SIG-M5 (cell line): ENCODE measurements at places on chromosomes 7 and 10.

DNA sequence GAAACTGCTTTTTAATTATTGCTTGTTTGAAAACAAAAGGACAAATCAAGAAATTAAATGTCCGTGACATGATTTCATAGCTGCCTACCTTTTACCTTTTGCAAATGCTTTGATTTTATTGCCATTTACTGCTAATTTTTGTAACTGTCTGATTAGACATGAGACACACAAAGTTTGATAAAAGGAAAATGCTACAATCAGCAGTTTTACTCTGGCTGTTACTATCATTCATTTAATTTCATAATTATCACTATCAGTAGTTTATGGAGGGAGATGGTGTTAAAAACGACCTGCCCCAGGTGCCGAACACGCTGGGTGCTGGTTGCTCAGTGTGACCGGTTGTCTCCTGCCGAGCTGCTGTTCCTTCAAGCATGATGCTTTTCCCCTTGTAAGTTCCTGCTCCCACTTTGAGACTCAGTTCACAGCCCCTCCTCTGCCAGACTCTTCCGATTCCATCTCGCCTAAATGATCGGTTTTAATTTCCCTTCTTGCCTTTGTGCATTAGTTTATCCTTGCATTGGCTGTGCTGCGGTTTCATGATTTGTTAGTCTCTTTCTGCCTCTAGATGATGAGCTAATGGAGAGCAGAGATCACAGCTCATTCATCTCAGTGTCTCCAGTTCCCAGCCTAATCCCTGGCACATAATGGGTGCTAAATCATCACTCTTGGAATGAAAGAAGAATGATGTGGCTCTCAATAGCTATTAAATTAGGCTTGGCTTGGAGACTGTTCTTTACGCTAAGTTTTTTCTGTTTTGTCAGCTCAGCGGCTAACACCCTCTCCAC lies 110.6 kb downstream of the PFKFB3 start:
- DNase-seq, result no peak

DNA sequence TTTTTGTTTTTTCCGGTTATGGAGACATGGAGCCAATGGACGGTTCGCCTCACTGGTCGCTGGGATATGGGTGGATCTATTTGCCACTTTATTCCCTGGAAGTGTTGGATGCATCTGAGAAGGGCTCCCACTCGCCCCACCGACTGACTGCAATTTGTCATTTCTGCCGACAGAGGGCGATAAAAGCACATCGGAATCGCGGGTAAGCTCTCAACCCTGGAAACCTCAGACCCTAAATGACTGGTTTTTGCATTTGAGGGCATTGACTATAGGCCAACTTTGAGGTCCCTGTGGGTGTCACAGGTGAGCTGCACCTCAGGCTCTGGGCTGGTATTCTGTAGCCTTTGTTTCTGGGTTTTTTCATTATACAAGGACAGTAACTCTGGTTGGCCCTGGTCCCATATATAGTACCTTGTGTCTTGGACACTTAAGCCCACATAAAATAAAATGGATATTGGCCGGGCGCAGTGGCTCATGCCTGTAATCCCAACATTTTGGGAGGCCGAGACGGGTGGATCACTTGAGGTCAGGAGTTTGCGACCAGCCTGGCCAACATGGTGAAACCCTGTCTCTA lies 11.9 kb upstream of the OPALIN start:
- DNase-seq, result no peak

- no peak for DNase-seq
Measured at GRCh38 chr7:144987686-144988085, 151.8 kb upstream of the TPK1 start.

- DNase-seq, result no peak
Measured at GRCh38 chr10:79165070-79165778, 96.5 kb downstream of the ZMIZ1 start.

DNA sequence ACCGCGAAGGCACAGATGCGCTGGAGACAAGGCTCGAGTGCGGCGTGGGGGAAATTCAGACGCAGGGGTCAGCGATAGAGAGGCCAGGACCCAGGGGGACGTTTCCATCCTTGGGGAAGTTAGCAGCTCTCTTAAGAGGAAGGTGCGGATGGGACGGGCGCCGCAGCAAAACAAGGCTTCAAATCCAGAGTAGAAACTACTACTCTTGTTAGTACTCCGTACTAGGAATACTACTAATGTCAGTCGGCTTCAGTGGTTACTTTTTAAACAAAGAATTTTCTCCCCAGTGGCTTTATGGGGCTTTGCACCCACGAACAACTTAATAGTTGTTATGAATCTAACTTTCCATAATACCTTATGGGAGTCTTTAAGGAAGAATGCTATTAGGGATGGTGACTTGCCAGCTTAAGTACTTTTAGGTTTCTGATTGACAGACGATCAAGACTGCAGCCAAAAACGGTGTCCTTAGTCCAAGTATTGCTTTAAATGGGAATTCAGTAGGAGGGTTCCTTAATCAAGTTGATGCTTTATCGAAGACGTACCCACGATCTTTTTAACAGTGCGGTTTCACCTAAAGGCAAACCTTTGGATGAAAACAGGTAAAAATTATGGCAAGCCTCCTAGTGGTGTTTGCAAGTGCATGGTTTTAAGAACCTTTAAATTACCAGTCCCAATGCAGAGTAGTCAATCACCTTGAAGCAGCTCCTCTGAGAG lies 812 bp upstream of the IDE start:
- no peak for DNase-seq

GRCh38 chr10:85655411-85655810 lies 711.2 kb downstream of the GRID1 start:
- DNase-seq, result no peak

GRCh38 chr10:96834120-96834519 lies 2.0 kb downstream of the LCOR start:
- no peak for DNase-seq

- DNase-seq, result no peak
Measured at GRCh38 chr10:94402204-94402842, at the start of gene TBC1D12. Gene TBC1D12, plus strand, starts transcription at chr10:94402541. Its CDS starts 73 bp downstream, at chr10:94402614.

- no peak for DNase-seq
Measured at GRCh38 chr7:41641011-41641664, 61.8 kb downstream of the INHBA start.

GRCh38 chr10:3942937-3943489 lies 158.0 kb upstream of the KLF6 start:
- no peak for DNase-seq

DNA sequence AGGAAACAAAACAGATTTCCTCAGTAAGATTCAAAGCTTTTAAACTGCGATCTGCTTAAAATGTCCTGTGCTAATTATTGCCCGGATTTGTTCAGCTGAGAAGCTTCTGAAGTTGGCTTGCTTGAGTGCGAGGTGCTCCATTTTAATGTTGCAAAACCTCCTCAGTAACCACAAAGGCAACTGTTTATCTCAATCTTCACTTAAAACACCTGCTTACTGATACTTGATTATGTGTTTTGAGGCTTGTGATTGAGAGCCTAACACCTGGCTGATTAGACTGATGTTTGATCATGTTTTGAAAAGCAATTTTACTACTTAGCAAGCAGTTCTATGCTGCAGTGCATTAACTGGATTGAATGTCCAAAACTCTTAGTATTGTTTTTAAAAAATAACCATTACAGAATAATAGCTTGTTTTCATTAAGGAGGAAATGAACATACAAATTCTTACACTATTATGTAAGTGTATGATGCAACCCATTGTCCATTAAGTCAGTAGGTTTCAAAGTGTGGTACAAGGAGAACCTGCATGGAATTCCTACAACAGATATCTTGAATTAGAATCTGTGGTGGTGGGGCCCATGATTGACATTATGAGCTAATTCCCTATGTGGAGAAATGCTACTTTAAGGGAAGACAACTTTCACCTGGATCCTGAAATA lies 96.9 kb upstream of the FAM180A start:
- DNase-seq, result no peak

DNA sequence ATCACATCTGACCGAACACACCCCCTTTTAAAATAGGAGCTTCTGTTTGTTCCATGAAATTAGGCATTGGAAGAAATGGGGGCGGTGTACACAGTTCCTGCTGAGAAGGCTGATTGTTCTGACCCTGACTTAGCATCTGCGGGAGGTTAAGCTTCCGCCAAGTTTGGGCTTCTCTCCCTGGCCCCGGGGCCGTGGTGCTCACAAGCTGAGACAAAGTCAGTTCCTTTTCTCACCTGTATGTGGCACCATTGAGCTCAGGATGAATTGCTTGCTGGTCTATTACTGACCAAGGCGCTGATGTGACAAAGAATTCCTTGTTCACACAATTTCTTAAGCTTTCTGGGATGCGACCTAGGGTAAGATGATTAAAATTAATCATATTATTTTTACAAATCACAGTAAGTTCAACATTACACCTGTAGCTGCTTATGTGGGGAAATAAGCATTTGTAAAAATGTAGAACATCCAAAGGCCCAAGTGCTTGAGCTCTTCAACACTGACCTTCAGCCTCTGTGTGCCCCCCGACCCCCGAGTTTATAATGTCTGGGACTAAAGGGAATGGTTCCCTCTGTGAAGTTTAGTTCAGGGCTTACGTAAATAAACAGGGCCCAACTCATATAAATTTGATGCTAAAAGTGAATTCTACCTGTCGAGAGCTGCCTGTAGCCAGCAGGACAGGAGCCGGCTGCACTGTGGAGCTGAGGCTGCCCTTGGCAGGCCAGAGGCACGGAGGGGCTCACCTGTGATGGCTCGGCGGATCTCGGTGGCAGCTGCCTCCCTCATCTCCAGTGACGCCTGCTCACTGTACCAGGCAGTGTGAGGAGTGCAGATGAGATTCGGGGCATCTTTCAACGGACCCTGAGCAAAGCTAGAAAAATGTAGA lies 50.8 kb downstream of the ZRANB1 start:
- no peak for DNase-seq

GRCh38 chr7:37390114-37390513 lies 58.5 kb downstream of the ELMO1 start:
- DNase-seq, result no peak

DNA sequence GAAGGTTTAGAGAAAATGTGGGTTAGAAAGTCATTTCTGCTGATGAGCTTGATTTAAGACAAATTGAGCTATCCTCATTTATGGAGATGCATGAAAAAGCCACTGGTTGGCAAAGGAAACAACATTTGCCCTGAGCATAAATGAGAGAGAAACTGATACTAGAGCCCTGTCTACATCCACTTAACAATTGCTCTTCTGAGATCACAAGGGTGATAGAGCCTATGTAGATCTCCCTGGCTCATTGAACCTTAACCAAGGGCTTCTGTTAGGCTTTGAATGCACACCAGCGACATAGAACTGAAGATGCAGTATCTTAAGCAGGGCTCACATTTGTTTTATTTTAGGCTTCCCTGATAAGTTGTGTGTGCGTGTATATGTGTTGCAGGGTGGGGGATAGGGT lies 35.0 kb downstream of the GPR141 start:
- no peak for DNase-seq

DNA sequence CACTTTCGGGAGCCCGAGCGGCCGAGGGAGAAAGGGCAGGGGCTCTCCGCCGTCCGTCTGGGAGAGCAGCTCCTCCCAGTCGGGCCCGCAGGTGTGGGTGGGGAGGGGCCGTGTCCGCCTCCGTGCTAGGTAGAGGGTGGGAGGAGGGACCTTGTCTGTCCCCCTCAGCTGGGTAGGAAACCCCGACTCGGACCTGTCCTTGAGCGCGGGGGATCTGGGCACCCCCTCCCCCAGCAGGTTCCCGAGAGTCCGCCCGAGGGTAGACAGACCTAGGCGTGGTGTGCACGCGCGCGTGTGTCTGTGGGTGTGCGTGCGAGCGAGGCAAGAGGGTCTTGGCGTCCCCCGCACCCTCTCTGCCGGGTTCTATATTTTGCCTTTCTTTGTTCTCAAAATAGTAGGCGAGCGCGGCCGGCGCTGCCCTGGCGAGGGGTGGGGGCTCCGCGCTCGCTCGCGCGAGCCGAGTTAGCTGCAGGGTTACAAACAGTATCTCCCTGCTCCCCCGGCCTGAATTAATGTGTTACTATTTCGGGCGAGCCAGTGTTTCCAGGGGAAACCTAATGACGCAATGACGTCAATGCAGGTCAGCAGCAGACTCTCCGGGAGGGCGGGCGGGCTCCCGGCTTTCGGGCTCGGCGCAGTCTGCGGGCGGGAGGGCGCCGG lies 73.9 kb upstream of the LEP start:
- DNase-seq, result no peak

DNA sequence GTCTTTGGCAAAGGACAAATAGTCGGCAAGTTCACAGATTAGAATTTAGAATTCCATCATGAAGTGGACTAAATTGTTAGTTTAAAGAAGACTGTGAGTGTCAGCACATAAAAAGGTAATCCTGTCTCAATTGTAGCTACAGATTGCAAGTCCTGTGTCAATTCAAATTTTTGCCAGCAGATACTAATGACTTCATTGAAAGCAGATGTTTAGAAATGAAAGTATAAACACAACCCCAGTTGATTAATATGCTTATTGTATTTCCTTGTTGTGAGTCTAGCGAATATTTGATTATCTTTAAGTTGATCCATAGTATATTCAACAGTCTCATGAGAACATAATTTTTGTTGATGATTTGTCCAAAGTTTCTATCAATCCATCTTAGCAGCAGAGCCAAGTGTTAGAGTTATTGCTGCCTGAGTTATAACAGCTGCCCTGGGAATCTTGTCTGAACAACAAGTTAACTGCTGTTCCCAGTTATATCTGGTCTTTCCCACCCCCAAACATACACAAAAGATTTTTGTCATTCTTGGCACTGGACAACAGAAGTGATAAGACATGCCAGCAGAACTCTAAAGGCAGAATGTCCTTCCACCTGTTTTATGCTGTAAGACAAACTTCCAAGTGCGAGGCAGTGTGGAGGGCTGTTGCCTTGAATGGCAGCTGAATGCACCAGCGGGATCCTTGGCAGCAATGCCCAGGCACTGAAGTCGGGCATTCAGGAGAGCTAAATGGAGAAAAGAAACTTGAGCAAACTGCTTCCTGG lies 21.3 kb upstream of the HERPUD2 start:
- no peak for DNase-seq

GRCh38 chr10:85459906-85460305 lies 906.7 kb downstream of the GRID1 start:
- no peak for DNase-seq

DNA sequence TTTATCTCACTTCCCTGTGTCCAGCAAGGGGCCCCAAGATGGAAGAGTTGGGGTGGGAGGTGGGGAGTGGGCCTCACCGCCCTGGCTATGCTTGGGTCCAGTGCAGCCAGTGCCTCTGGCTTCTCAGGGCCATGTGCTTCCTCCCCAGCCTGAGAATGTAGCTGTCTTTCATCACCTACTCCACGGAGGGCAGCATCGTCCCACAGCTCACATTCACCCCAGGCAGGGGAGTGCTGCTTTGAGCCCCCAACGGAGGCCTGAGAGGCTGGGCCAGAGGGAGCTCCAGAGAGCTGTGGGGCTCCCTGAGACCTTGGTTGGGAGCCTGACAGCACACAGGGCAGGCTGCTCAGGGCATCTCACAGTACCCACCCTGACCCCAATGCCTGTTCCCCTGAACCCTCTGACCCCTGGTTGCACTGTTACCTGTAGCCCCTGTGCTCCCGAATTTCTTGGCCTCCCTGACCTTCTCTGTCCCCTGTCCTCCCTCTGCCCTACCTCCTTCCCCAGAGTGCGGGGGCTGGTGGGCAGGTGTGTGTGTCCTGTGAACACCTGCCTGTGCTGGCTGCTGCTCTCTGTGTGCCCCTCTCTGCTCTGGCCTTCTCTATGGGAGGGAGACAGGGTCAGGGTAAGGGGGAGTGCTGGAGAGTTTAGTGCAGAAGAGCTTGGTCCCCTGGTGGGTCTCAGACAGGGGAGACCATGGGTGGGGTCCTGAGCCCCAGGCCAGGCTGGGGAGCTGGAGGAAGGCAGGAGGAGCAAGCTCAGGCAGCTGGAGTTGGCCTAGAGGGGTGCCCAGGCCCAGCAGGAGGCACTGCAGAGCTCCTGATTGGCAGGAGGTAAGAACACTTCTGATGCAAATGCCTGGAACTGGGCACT lies 19.6 kb upstream of the ZNF488 start:
- DNase-seq, result no peak
